ENCODE measurements at places on chromosomes 12 and 14.

- DNase-seq, result no peak
These were observed 78.4 kb upstream of the EEA1 start for GRCh38 chr12:93007544-93007943.

DNA sequence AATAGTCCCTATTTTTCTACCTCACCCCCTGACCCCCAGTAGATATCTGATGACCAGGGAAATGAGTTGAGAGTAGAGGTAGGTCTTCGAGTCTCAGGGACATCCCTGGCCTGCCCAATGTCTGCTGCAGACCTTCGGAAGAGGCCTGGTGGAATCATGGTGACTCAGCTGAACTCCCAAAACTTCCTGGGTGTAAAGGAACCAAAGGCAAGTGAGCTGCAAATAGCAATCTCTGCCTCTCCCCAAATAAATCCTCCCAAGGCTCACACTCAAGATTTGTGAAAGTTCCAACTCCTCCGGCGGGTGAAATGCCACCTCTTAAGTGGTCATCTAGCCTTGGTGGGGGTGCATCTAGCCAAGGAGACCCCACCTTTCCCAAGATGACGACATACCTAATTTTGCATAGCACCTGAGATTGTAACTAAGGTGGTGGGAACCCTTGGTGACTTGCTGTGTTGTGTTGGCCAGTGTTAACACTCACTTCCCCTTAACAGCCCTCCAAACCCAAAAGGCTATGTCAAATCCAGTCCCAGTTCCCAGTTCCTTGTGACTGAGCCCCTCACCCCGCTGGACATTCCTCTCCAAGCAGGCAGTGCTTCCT, 6.3 kb downstream of the ZFP36L1 start:
- no peak for DNase-seq

DNA sequence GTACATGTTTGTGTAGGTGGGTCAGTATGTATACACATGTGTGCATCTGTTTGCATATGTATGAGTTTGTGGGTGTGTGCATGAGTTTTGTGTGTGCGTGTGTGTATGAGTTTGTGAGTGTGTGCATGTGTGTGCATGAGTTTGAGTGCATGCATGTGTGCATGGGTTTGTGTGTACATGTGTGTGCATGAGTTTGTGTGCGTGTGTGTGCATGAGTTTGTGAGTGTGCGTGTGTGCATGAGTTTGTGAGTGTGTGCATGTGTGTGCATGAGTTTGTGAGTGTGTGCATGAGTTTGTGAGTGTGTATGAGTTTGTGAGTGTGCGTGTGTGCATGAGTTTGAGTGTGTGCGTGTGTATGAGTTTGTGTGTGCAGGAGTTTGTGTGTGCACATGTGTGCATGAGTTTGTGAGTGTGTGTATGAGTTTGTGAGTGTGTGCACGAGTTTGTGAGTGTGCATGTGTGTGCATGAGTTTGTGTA, 61.5 kb downstream of the FZD10 start:
- DNase-seq, result no peak

- DNase-seq, result no peak
These were observed 735.3 kb downstream of the DIO2 start for GRCh38 chr14:79475887-79476532.

DNA sequence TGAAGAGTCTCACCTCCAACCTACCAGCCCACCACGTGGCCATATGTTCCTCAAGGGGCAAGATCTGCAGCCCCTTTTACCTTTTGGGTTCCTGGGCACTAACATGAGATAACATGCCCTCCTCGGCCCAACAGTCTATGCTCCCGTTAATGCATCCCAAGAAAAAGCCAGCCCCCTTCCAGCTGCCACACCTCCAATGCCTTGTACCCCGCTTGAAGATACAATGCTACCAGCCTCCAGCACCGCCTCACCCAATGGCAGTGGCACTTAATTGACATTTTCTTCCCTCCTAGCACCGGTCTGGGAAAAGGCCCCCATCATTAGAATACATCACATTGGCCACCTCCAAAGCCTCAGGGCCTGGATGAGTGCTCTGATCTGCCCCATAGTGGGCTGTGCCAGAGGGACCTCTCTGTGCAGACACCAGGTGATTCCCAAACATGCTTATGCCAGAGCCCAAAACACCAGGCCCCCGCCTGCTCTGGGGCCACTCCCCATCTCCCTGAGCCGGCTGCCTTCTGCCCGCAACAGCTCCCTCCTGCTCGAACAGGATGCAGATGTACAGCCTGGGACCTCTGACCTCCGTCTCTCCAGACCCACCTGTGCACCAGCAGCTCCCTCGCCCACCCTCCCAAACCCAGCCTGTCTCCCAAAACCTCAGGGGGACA, 118.3 kb downstream of the NCOR2 start:
- no peak for DNase-seq

- DNase-seq, result no peak
These were observed 49.8 kb upstream of the FAM222A start for GRCh38 chr12:109663795-109664194.

- DNase-seq, result no peak
These were observed 9.0 kb upstream of the SIX1 start for GRCh38 chr14:60658211-60658690.

- DNase-seq, result no peak
These were observed 1159.2 kb upstream of the TMEM132C start for GRCh38 chr12:127107744-127108143.

GRCh38 chr12:105212438-105212837, 23.5 kb downstream of the APPL2 start:
- no peak for DNase-seq

- peak; percentile 45 for DNase-seq
These were observed 5.0 kb downstream of the CELA1 start for GRCh38 chr12:51341251-51342007.

- no peak for DNase-seq
These were observed 13.2 kb downstream of the KCNH3 start for GRCh38 chr12:49552014-49552413.

- no peak for DNase-seq
These were observed 17.6 kb upstream of the TBC1D30 start for GRCh38 chr12:64806593-64807460.

DNA sequence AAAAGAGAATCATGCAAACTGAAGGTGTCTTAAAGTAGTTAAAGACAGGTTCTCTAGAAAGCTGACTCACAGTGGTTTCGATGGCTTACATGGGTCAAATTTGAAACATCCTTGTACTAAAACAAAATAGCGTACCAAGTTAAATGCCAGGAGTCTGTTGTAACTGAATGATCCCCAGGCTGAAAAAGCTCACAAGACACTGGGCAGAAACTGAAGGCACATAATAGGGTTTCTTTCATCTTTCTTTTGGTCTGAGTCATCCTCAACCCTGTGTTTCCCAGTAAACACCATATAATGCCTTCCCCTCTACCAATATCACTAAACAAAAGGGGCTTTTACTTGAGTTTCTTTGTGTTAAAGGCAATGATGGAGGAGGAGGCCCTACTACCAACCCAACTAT, 12.8 kb downstream of the ZFYVE1 start:
- no peak for DNase-seq

DNA sequence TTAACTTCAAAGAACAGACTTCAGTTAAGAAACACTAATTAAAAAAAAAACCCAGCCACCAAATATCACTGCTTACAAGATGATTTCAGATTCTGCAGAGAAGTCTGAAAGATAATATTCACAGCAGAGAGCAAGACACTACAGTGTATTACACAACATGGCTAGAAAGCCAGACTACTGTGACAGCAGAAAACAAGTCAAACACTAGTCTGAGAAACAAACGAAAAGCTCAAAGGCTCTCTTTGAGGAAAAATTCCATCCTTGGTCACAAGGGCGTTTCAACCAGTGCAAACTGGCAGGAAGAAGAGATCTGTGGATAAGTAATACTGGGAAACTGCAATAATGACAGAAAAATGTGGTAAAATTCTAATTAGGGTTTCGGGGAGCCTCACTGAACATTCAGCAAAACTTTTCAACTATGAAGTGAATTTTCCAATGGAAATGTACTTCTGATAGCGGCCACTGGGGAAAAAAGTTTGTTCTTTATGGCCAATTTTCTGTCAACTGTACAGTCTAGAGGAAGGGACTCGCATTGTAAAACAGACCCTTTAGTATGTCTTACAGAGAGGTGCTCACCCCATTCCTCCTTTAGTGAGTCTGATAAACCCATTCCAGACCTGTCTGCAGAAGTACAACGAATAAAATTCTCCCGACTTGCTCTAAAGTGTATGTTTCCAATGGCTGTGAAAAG, 50.4 kb downstream of the ACADS start:
- no peak for DNase-seq

- no peak for DNase-seq
These were observed 260.9 kb downstream of the ITPR2 start for GRCh38 chr12:26572137-26572536.

GRCh38 chr12:118737985-118738540, 243.3 kb upstream of the SRRM4 start:
- no peak for DNase-seq

DNA sequence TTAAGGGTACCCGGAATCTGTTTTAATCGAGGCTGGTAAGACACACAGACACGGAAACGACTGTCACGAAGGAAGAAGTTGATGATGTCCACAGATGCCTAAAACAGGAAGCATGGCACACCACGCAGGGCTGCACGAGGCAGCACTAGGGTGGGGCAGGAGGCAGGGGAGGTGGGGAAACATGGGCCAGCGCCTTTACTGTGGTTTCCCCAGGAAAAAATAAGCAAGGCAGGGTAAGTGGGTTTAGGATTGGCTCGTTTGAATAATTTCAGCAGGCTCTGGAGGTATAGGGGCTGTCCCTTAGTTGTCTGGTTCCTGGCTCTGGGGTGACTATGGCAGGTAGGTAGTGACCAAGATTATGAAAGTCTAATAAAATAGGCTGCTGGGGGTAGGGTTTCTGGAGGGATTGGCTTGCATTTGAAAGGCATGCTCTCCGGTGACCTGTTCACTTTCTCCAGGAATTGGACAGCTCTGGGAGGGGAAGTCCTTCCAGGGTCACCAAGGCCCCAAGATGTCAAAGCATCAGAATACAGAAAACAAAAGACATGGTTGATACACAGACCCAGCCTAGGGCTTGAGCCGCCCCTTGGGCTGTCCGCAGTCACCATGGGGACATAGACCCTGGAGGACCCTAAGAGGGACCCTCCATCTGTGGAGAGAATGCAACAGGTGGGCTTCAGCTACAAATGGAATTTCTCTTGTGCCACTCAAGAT, 35.3 kb downstream of the MAP1LC3B2 start:
- no peak for DNase-seq

- DNase-seq, result no peak
These were observed 10.4 kb downstream of the NYNRIN start for GRCh38 chr14:24409192-24409591.

- peak; percentile 84 for DNase-seq
These were observed 86.8 kb upstream of the HIF1A start for GRCh38 chr14:61608245-61609165.

- no peak for DNase-seq
These were observed 88.5 kb downstream of the GXYLT1 start for GRCh38 chr12:42056130-42056529.

GRCh38 chr12:98516111-98516873, 902 bp downstream of the TMPO start:
- DNase-seq, result peak; percentile 70

DNA sequence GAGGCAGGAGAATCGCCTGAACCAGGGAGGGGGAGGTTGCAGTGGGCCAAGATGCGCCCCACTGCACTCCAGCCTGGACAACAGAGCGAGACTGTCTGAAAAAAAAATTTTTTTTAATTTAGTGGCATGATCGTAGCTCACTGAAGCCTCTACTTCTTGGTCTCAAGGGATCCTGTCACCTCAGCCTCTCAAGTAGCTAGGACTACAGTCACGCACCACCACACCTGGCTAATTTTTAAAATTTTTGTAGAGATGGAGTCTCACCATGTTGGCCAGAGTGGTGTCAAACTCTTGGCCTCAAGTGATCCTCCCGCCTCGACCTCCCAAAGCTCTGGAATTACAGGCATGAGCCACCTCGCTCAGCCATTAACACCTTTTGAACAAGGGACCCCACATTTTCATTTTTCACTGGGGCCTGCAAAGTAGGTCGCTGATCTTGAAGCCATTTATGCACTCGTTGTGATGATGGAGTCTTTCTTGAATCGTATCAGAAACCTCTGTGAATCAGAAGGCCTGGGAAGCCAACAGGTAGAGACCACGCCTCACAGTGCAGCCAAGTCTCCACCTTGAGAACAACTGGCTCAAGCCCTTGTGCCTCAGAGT, 5.9 kb downstream of the HCAR1 start:
- no peak for DNase-seq

- no peak for DNase-seq
These were observed 130.8 kb downstream of the CAPZA3 start for GRCh38 chr12:18868717-18869116.
